ENCODE measurements at places on chromosomes 2 and 18. TPM values are rescaled to one million over a fixed set of nuclear protein-coding genes. Genes with fewer than 3 reads are reported as not detected.

SH3BP4 gene
- not detected for total RNA-seq

SULT1C4 gene
- total RNA-seq: not detected

ACTG2 gene
- not detected for total RNA-seq

ASB18 gene
- total RNA-seq: not detected

PLCD4 gene
- total RNA-seq: 0.30 TPM

EXOC6B gene
- total RNA-seq: 16.4 TPM

TP53I3 gene
- total RNA-seq: 2.7 TPM

GRB14 gene
- not detected for total RNA-seq

EFR3B gene
- 0.09 TPM for total RNA-seq

PPP3R1 gene
- 78.2 TPM for total RNA-seq

FBXO48 gene
- 1.9 TPM for total RNA-seq

SATB2 gene
- 0.07 TPM for total RNA-seq

TXNDC2 gene
- not detected for total RNA-seq

ZSWIM2 gene
- total RNA-seq: not detected

NTSR2 gene
- total RNA-seq: not detected

DIPK1C gene
- total RNA-seq: not detected

RAX gene
- not detected for total RNA-seq

DNAJC5G gene
- not detected for total RNA-seq

TUBA4B gene
- total RNA-seq: not detected

C2orf72 gene
- 0.07 TPM for total RNA-seq

AOX1 gene
- not detected for total RNA-seq

MPP4 gene
- total RNA-seq: not detected

CROCC2 gene
- total RNA-seq: not detected

SOWAHC gene
- total RNA-seq: 0.32 TPM

GALNT3 gene
- total RNA-seq: 23.7 TPM

CRYBA2 gene
- not detected for total RNA-seq

DUSP19 gene
- total RNA-seq: 0.93 TPM

SH2D6 gene
- total RNA-seq: 0.52 TPM

CYP27C1 gene
- total RNA-seq: not detected

NETO1 gene
- total RNA-seq: not detected

TRABD2A gene
- 64.9 TPM for total RNA-seq

NDUFV2 gene
- total RNA-seq: 225 TPM

IL37 gene
- not detected for total RNA-seq

MYO5B gene
- 0.02 TPM for total RNA-seq

ANKRD30B gene
- not detected for total RNA-seq

SLC9A4 gene
- 0.11 TPM for total RNA-seq

CACNB4 gene
- 0.14 TPM for total RNA-seq

POTEJ gene
- total RNA-seq: not detected

POTEF gene
- total RNA-seq: not detected

FAM161A gene
- total RNA-seq: 3.5 TPM

CIDEA gene
- not detected for total RNA-seq

CPO gene
- not detected for total RNA-seq

DCDC2C gene
- not detected for total RNA-seq

PPIG gene
- total RNA-seq: 51.9 TPM

TMEM163 gene
- 0.30 TPM for total RNA-seq

IL1A gene
- total RNA-seq: 0.73 TPM

ANKRD23 gene
- 15.0 TPM for total RNA-seq

LOXL3 gene
- 1.9 TPM for total RNA-seq

METTL8 gene
- 21.0 TPM for total RNA-seq

GORASP2 gene
- 78.8 TPM for total RNA-seq

COLEC11 gene
- not detected for total RNA-seq

TMEM178A gene
- total RNA-seq: not detected
